CD8-positive, alpha-beta memory T cell (primary cell): ENCODE measurements at places on chromosomes 3 and 15. TPM values are rescaled to one million over a fixed set of nuclear protein-coding genes. Genes with fewer than 3 reads are reported as not detected.
A peak's percentile ranks its signal among the peaks of the same experiment; 100 is the strongest.

Gene HTR3E
- total RNA-seq: not detected

GRCh38 chr15:52731732-52732470, 52.7 kb upstream of the ATOSA start:
- H3K36me3 ChIP-seq: no peaks in the 10 kb centered on the region
- DNase-seq: no peak
- no peaks in the 10 kb centered on the region for H3K27me3 ChIP-seq
- H3K4me3 ChIP-seq: no peak overlapping the region
- no peak overlapping the region for H3K27ac ChIP-seq

DNA sequence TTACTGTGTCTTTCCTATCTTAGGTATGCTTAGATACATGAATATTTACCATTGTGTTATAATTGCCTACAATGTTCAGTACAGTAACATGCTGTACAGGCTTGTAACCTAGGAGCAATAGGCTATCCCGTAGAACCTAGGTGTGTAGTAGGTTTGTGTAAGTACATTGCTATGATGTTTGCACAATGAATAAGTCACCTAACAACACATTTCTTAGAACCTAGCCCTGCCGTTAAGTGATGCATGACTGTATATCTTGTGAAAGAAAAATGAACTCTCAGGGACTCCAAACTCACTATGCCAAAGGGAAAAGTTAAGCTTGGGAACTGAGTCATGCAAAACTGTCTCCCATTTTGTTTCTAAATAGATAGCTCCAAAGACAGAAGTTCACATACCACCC, 91.5 kb upstream of the ACP3 start:
- DNase-seq: no peak
- no peaks in the 10 kb centered on the region for H3K27me3 ChIP-seq
- H3K4me1 ChIP-seq: no peaks in the 10 kb centered on the region
- H3K4me3 ChIP-seq: no peak overlapping the region

DNA sequence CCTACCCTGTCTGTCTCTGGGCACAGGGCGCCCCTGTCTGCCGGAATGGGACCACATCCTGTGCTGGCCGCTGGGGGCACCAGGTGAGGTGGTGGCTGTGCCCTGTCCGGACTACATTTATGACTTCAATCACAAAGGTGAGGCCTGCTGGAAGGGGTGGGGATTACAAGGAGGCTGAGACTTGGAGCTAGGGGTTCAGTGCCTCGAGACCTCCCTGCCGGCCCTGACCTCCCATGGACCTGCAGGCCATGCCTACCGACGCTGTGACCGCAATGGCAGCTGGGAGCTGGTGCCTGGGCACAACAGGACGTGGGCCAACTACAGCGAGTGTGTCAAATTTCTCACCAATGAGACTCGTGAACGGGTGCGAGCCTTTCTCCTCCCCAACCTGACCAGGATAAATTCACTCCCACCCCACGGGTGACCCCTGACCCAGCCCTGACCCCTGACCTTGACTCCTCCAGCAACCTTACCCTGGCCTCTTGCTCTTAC, 20.4 kb downstream of the PTH1R start:
- no peak overlapping the region for H3K27ac ChIP-seq
- no peak overlapping the region for H3K4me3 ChIP-seq
- DNase-seq: no peak
- H3K27me3 ChIP-seq: peaks cover 5% of the 10 kb centered on the region

DNA sequence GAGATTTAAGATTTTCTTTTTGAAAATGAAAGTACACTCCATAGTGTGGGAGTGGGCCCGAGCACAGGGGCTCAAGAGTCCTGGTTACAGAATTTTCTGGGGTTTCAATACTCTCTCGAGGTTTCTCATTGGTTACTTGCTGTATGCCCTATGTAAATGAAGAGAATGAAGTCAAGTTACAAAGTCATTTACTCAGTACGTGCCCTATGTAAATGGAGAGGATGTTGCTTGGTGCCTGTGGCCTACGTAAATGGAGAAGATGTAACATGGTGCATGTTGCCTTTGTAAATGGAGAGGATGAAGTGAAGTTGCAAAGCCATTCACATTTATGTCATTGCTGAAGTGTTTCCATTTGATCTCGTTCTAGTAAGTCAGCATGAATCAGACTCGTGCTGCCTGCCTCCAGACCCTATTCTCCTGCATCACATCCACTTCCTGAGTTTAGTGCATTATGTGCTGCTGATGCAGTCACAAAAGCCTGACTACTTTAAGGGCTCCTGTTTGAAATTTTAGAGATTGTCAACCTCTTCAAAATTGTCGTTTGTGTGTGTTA, 302.0 kb downstream of the ZBBX start:
- H3K4me3 ChIP-seq: no peak overlapping the region
- H3K27ac ChIP-seq: no peak overlapping the region
- no peaks in the 10 kb centered on the region for H3K4me1 ChIP-seq
- no peak for DNase-seq
- H3K36me3 ChIP-seq: no peaks in the 10 kb centered on the region
- no peaks in the 10 kb centered on the region for H3K27me3 ChIP-seq

- no peak overlapping the region for H3K4me3 ChIP-seq
- H3K4me1 ChIP-seq: no peaks in the 10 kb centered on the region
- no peak overlapping the region for H3K27ac ChIP-seq
- no peaks in the 10 kb centered on the region for H3K27me3 ChIP-seq
- no peak for DNase-seq
- H3K36me3 ChIP-seq: no peaks in the 10 kb centered on the region
Observed at GRCh38 chr15:76253691-76254473, 57.4 kb downstream of the ETFA start.

DNA sequence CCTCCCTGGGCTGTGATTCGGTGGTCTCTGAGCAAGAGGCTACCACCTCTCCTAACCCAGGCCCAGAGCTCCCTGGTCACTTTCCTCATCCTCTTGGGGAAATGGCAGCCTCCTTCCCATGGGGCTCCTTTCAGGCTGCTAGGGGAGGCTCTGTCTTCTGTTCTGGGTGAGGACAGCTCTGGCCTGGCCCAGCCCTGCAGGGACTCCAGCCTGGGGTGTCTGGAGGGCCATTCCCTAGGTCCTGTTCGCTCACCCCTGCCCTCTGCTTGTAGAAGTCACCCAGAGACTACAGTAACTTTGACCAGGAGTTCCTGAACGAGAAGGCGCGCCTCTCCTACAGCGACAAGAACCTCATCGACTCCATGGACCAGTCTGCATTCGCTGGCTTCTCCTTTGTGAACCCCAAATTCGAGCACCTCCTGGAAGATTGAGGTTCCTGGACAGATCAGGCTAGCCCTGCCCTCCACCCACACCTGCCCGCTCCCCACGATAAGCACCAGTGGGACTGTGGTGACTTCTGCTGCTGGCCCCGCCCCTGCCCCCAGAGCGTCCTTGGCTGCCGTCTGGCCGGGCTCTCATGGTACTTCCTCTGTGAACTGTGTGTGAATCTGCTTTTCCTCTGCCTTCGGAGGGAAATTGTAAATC, 30.9 kb downstream of the PRKCD start:
- H3K27me3 ChIP-seq: no peaks in the 10 kb centered on the region
- H3K4me3 ChIP-seq: no peak overlapping the region
- H3K4me1 ChIP-seq: peaks cover 3% of the 10 kb centered on the region
- no peak for DNase-seq

DNA sequence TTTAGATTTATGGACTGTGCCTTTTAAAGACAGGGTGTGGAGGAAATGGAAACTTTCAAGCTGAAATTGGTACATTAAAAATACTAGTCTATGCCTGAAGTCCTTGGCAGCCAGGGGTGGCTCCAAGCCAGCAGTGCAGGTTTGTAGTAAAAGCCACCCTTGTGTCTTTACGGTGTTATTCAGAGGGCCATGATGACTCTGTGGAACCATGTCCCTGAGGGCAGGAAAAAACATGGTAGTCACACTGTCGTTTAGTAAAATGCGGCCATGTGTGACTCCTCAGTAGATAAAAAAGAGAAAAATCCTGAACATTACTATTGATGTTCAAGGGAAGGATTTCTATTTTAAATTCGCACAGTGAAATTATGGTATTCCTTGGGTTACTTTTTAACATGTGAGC, 2.7 kb downstream of the FAN1 start:
- peaks cover 13% of the 10 kb centered on the region for H3K36me3 ChIP-seq
- no peak for DNase-seq
- no peaks in the 10 kb centered on the region for H3K27me3 ChIP-seq

DNA sequence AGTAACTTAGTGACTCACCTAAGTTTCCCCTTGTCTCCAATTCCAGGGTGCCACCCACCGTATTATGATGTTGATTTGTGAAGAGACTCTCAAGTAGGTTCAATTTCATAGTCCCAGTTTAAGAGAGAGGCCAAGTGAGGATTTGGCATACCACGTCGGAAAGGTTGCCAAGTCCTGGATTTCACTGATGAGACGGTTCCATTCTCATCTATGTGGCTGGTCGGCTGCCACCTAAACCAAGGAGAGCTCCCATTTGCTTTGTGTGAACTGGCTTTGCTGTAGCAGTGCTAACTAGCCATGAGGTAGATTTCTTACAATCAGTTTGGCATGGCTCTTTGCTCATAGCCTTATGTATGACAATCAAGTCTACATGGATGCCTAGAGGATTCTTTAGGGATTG, 653.6 kb downstream of the NLGN1 start:
- no peak overlapping the region for H3K4me3 ChIP-seq
- H3K27me3 ChIP-seq: no peaks in the 10 kb centered on the region
- H3K27ac ChIP-seq: no peak overlapping the region
- no peak for DNase-seq

DNA sequence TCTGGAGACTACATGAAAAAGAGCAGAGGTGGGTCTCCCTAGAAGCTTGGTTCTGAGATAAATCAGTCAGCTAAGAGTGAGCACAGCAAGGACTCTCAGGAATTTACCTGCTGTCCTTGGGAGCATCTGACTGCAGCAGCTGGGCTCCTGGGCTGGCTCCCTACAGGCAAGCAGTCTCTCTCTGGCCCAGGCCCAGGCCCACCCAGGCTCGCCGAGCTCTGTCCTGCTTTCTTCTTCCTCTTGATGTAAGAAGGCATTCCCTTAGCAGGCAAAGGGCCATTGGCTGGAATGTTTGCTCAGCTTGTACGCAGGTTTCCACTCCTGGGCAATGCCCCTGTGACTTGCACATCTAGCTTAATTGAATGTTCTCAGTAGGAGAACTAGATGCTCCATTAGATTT, 4.3 kb upstream of the RBP2 start:
- no peak for DNase-seq
- H3K4me3 ChIP-seq: no peak overlapping the region
- H3K27me3 ChIP-seq: no peaks in the 10 kb centered on the region
- H3K27ac ChIP-seq: no peak overlapping the region

DNA sequence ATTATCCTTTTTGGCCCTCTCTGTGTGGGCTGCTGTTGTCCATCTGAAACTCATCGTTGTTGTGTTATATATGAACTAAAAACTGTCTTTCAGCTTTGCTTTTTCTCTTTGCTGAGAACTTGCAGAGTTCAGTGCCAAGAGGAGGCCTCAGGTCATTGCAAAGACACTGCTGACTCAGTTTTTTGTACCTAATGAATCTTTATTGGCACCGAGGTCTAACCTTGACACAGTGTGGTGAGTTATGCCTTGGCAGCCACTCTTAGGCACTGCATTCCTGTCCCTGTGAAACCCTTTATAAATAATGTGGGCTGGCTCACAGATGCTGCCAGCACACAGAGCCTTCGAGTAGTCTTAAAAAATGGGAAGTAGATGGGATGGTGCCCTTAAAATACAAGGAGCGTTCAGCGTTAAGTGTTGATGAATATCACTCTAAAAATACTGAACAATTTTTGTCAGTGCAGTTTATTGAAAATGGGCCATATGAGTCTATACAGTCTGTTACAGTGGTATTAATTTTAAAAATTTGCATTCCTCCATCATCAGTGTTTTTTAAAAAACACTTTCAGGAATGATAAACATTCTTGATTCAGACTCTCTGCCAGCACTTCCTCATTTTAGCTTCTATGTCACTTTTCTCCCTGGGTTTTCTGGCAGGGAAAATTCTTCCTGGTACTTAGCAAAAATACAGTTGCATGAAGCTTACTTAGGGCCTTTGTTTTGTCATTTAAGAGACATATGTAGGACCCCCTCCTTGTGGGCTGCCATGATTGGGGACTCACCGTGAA, 234.1 kb downstream of the CACNA2D3 start:
- H3K36me3 ChIP-seq: no peaks in the 10 kb centered on the region
- no peak for DNase-seq
- H3K27ac ChIP-seq: no peak overlapping the region
- H3K4me3 ChIP-seq: no peak overlapping the region
- no peaks in the 10 kb centered on the region for H3K4me1 ChIP-seq
- no peaks in the 10 kb centered on the region for H3K27me3 ChIP-seq

DNA sequence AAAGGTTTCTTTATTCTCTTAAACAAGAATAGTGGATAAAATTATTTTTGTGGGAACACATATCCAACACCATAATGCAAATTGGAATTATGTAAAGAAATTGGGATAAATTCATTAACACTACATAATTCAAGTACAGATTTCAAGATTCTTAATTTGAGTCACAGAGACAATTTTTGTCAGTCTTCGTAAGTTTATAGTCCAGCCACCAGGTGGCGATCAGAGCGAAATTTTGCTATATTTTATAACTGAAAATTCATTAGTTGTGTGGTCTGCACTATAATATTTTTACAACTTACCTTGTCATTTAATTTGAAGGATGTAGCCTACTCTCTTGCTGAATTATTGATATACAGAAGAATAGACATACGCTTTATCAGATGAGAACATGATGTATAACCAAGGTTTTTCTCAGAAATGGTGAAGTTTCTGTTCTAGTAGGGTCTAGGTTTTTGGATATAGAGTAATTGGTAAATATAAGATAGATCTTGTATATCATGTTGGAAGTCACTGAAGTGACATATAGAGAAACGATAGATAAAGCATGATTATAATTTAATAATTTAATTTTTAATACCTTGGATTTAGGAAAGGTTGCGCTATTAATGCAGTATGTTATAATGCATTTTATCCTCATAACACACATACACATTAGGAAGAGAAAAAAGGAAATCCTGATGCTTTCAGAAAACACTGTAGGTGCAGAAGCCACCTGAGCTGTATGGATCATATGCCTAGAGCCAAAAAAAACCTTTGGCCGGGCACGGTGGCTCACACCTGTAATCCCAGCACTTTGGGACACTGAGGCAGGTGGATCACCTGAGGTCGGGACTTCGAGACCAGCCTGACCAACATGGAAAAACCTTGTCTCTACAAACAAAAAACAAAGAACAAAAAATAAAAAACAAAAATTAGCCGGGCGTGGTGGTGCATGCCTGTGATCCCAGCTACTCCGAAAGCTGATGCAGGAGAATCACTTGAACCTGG, 31.7 kb downstream of the PLSCR4 start:
- no peaks in the 10 kb centered on the region for H3K36me3 ChIP-seq
- H3K27ac ChIP-seq: no peak overlapping the region
- H3K27me3 ChIP-seq: no peaks in the 10 kb centered on the region
- H3K4me3 ChIP-seq: no peak overlapping the region
- no peaks in the 10 kb centered on the region for H3K4me1 ChIP-seq
- peak; percentile 11 for DNase-seq

DNA sequence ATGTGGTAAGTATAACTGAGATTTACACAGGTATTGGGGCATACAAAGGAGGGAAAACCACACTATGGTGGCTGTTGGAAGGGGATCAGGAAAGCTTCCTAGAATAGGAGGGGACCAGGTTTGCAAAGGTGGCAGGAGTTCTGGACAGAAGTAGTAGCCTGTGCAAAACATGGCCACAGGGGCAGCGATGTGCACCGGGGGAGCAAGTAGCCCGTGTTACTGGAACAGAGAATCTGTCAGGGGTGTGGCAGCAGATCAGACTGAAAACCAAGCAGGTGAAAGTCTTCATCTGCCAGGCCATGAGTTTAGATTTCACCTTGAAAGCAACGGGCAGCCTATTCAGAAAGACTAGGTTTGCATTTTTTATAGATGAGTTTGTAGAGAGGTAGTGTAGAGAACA, 182.3 kb upstream of the LPP start:
- no peak overlapping the region for H3K4me3 ChIP-seq
- no peak for DNase-seq
- H3K36me3 ChIP-seq: no peaks in the 10 kb centered on the region
- H3K4me1 ChIP-seq: peaks cover 28% of the 10 kb centered on the region
- H3K27ac ChIP-seq: no peak overlapping the region
